ENCODE measurements at places on chromosomes 11 and 22.

GRCh38 chr11:83292709-83293456 is 6.7 kb upstream of the CCDC90B start:
- DNase-seq: peak; percentile 54

DNA sequence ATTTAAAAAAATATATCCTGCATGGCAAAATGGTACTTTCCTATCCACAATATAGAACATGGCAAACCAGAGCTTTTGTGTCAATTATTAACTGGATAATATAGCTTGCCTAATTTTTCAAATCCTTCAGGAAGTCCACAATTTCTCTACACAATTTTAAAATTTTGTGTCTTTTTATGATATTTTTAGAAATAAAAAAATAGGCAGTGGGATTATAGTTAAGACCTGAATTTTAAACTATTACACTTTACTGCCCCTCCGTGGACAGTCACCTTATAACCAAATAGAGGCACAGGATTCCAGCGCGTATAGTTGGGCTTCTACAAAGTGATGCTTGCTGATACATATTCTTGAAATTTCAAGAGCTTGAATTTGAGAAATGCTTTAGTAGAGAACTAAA is 2.1 kb upstream of the DMC1 start:
- peak; percentile 59 for DNase-seq

DNA sequence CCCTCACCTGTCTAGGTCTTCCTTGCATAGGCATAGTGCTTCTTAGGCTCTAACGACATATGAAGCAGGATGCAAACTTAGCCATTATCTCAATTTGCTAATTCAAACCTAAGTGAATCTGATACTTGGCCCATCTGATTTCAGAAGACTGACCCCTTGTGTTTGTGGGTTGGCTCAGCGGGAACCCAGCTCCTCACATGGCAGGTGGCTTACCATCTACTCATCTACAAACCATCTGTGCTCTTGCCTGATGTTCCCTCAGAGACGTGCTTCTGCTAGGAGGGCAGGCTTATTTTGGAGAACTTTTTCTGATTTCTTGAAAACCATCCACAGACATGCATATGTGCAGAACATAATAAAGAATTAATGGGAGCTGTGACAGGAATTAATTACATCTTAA is 15.2 kb downstream of the ELMOD1 start:
- DNase-seq: peak; percentile 62

- DNase-seq: no peak
Measured at GRCh38 chr11:6360183-6360582, 30.1 kb upstream of the SMPD1 start.

DNA sequence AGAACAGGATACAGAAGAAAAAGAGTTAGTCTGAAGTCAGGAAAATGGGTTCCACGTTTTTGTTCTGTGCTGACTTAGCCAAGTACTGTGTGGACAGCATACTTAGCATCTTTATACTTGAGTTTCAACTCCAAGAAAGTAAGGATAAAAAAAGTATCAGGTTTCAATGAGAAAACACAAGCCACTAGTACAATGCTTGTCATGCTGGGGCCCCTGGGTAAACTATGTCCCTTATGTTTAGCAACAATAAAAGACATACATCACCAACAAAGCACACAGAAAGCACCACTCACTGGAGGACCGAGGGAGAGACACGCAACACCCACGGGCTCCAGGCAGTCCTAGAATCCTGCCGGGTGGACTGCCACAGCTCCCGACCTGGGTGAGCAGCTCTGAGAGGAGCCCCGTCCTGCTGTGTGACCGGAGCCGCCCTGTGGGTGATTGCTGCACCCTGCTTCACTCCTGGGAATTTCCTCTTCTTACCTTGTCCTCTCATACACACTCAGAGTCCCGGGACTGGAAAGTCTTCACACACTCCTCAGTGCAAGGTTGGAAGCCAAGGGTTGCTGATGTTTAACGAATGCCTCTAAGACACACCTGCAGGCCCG is 890.5 kb downstream of the BRD1 start:
- DNase-seq: no peak

GRCh38 chr11:67499808-67500483 is 5.2 kb downstream of the PITPNM1 start:
- no peak for DNase-seq

DNA sequence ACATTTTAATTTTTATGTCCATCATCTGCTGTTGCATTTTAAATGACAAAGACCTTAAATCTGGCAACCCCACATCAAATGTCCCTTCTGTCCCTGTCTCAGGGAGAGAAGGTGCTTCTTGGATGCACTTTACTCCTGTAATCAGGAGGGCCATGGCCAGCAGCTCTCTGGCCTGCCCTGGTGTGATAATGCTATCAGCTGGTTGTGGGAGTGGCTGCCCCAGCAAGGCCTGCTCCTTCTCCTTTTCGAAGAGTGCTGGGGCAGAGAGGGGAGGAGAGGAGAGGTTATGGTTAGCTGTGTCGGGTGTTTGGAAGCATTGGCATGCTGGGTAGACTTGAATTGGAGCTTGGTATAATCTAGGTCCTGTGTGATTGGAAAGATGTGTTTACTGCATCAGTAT is 12.8 kb downstream of the TNRC6B start:
- DNase-seq: no peak

- no peak for DNase-seq
Measured at GRCh38 chr11:110032957-110033570, 60.1 kb upstream of the ZC3H12C start.

DNA sequence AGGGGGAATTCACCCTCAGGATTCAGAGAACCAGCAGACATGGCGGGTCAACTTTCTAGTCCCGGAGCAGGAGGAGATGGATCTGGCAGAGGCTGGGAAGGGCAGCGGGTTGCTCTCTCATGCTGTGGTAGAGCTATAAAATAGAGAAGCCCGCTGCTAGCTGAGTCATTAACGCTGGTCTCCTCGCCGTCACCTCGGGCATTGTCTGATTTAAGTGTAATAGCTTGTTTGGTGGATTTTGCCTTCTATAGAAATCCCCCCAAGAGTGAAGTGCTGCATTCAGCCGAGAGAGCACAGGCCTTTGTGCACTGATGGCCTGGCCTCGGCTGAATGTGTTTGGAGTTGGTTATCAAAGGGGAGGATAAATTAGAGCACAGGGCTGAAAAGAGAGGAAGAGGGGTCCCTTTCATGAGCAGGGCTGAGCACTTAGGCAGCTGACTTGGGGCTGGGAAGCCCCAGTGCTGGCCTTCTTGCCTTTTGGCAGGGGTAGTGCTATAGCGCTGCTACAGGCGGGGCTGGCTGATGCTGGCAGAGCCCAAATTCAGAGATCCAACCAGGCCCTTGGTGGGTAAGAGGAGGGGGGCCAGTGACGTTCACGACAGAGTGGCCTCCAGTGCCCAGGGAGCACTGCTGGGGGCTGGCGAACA is 161.1 kb upstream of the CADM1 start:
- DNase-seq: no peak

DNA sequence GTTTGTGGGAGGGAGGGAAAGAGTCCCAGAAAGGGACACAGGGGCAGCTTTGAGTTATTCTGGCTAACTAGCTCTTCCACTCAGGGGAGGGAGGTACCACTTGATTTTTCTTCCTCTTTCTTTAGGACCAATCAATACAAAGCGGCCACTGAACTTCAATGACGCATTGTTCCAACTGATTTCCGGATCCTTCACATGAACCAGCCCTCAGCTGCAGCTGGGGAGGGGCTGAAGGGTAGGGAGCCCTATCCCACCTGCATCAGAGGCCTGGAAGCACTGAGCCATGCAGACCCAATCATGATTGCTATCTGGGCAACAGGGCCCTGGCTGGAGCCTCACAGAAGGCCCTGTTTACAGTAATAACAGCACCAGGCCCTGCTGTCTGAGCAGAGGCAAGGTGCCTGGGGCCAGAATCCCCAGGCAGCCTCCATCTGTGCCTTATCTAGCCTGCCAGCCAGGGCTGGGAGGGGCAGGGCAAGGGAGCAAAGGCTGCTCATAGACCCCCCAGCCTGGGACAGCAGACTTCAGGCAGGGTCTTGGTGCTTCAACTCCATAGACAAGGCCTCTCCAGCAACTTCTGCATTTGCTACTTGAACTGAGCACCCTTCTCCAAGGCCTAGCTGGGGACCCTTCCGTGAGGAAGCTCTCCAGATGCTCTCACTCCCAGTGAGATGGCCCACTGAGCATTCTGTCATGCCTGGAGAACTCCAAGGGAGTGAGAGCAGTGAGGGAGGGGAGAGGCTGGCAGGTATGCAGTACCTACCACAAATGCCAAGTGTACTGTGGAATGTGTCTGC is 22.5 kb downstream of the CLPB start:
- DNase-seq: peak; percentile 25

DNA sequence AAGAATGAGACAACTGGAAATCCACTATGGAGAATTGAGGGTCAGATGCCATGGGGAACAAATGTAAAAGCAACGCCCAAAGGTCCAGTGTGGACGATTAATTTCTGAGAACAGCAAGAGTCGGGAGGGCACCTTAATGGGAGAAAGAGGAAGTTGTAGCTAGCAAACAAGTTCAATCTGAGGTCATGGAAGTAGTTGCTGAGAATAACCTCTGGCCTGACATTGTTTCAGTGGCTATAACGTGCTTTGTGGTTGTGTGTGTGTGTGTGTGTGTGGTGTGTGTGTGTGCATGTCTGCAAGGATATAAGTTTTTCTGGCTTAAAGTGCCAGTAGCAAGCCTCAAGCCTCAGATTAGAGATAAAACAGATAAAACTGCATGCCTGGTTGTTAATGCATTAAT is 1630.1 kb upstream of the TENM4 start:
- no peak for DNase-seq

GRCh38 chr11:130490682-130491449 is 42.4 kb downstream of the ADAMTS15 start:
- no peak for DNase-seq

DNA sequence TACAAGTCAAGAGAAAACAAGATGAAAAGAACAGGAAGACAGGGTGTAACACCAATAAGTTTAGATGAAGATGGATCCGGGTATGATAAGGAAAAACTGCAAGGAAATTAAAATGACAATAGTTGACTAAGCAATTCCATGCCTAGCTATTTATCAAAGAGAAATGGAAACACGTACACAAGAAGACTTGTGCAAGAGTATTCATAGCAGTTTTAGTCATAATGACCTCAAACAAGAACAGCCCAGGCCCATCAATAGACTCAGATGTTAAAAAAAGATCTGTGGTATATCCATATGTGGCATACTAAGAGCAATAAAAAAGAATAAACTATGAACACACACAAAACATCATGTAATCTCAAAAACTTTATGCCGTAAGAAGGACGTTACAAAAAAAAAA is 33.2 kb downstream of the SLC5A12 start:
- DNase-seq: no peak

Data from NCI-H524 (cell line).